GM04504 (cell line): ENCODE measurements at places on chromosomes 2 and 18.

- no peak for DNase-seq
These were observed 6.8 kb downstream of the THUMPD2 start for GRCh38 chr2:39772086-39772811.

- DNase-seq, result no peak
These were observed 32.8 kb downstream of the FAM178B start for GRCh38 chr2:96953611-96953978.

GRCh38 chr18:73286584-73286983 is 418.8 kb upstream of the NETO1 start:
- DNase-seq, result no peak

- no peak for DNase-seq
These were observed 54.4 kb downstream of the RPL37A start for GRCh38 chr2:216553093-216553478.

DNA sequence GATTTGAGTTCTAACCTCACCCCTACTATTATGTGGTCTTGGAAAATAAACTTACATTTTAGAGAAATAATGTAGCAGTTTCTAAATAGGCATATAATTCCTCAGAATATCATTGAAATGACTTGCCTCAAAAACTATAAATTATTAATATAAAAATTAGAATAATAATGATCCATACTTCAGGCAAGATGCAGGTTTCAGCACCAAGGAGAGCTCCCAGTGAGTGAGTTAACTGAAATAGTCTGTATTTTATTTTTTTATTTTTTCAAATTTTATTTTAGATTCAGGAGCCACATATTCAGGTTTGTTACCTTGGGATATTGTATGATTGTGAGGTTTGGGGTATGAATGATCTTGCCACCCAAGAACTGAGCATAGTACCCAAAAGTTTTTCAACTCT is 472.2 kb upstream of the DCC start:
- no peak for DNase-seq

GRCh38 chr2:67242456-67242855 is 154.7 kb upstream of the ETAA1 start:
- no peak for DNase-seq

GRCh38 chr2:239814861-239815601 is 210.1 kb downstream of the NDUFA10 start:
- DNase-seq, result no peak

DNA sequence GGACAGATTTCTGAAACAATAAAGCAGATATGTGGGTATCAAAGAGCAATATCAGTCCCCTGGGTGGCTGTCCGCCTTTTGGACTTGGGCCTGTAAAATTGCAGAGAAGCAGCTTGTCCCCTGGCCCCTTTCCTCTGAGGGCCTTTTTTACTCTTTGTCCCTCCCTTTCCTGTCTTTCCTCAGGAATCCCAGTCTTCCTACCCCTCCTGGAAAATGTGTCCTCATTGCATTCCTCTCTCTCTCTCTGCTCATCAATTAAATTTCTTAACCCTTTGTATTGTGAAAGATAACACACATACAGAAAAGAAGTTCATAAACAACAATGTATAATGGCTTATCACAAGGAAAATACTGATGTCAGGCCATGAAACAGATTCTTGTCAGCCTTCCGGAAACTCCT is 3.0 kb upstream of the GRB14 start:
- DNase-seq, result no peak

DNA sequence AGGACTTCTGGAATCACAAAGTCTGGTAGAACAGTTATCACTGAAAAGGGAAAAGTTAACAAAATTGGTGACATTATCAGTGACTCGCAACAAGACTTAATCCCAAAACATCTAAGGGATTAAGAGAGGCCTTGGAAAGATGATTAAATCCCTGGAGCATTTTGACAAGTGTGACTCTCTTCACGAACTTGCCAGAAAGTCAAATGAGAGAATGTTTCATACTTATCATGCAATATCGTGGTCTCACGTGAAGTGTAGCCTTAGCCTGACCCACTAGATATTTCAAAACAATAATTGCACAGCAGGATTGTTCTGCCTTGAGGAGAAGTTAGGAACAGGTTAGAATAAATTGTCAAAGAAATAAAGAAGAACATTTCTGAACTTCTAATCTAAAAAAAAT is 104.5 kb downstream of the COL6A3 start:
- peak; percentile 70 for DNase-seq

- DNase-seq, result no peak
These were observed 70.6 kb upstream of the GLS start for GRCh38 chr2:190809876-190810525.

DNA sequence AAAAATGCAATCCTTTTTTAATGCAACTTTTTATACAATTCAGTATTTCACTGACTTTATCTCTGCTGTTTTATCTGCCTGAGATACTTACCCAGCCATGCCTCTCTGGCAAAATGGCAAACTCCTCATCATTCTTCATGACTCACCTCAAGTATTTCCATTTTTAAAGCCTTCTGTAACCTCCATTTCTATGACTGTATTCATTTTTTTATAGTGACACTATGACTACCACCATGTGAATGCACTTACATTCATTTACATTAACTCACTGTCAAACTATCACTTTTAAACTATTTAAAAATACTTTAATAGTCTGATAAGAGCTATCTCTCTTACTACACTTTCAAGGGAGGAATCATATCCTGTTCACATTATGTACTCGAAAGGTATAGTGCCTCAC is 99.4 kb upstream of the SCN7A start:
- DNase-seq, result no peak

- no peak for DNase-seq
These were observed 1097.9 kb upstream of the CNTNAP5 start for GRCh38 chr2:122927197-122927596.

GRCh38 chr18:8124232-8125146 is 484.7 kb upstream of the RAB12 start:
- DNase-seq, result no peak

GRCh38 chr2:239927424-239927981 is 97.6 kb downstream of the NDUFA10 start:
- DNase-seq, result peak; percentile 71

GRCh38 chr2:152418688-152419087 is 83.7 kb downstream of the FMNL2 start:
- DNase-seq, result no peak

DNA sequence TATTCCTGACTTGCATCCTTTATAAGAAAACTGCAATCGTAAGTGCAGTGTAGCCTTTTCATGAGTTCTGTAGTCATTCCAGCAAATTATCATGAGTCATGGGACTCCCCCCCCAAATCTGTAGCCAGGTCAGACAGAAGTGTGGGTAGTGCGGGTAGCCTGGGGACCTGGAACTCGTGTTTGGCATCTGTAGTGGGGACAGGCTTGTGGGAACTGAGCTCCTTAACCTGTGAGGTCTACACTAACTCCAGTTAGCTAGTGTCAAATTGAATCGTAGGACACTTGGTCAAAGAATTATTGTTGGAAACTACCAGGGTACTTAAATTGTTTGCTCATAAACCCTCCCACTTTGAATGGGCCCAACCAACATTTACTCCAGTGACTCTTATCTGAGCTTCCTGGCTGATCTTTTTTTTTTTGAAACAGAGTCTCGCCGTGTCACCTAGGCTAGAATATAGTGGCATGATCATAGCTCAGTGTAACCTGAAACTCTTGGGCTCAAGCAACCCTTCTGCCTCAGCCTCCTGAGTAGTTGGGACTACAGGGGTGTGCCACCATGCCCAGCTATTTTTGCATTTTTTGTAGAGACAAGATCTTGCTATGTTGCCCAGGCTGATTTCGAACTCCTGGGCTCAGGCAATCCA is 12.4 kb downstream of the PFN4 start:
- DNase-seq, result no peak

GRCh38 chr2:33321236-33321771 is 155.1 kb upstream of the RASGRP3 start:
- DNase-seq, result peak; percentile 68

DNA sequence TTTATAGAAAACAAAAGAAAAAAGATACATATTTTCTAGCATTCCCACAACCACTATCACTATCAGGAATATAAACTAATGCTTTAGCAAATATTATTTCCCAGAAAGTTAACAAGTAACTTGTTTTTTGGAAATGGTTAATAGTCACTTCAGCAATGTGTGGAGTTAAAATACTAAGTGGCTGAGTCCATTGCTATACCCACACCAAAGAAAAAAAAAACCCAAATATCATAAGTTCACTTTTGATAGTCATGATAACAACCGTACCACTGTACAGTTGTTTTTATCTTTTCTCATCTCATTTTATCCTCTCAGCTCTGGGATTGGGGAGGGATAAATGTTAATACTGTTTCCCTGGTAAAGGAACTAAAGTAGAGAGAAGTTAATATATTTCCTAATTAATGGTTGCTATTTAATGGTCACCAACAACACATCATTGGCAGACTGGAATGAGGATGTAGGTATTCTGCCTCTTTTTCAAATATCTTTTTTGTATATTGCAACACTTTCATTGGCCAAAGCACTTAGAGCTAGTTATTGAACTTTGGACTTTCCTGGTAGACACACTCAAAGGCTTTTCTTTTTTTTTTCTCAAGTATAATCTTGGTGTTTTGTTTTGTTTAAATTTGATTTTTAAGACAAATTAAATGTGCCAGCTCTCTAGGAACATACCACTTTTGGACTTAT is 18.4 kb upstream of the KANSL1L start:
- DNase-seq, result no peak

- DNase-seq, result no peak
These were observed 630.9 kb upstream of the FAM98A start for GRCh38 chr2:34229998-34230397.

GRCh38 chr2:202750763-202751427 is 116.1 kb downstream of the FAM117B start:
- no peak for DNase-seq

- DNase-seq, result no peak
These were observed 105.4 kb downstream of the QPCT start for GRCh38 chr2:37449761-37450296.

DNA sequence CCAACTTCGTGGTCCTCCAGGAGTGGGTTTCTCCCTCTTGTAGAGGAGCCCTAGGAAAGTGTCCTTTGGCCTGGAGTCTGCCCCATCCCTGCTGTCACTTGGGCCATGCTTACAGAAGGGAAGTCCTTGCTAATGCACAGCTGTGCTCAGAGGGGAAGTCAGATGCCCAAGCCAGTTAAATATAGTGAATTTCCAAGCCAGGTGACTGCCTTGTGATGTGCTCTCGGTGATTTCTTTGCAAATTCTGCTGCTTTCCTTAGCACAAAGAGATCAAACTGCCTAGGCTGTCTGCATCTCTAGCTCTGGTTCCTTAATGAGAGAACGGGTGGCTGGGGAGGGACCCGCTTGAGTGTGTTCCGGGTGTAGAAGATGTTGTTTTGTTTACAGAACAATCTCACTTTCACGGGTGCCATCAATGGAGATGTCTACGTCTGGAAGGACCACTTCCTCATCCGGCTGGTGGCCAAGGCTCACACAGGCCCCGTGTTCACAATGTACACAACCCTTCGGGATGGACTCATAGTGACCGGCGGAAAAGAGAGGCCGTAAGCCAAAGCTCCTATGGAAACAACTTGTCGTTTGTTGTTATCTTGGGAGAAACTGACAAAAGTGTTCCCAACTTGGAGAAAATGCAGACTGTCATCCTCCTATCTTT is 91.4 kb downstream of the RTN4 start:
- DNase-seq, result no peak

- DNase-seq, result no peak
These were observed 10.4 kb downstream of the NCAPH start for GRCh38 chr2:96345868-96346462.

DNA sequence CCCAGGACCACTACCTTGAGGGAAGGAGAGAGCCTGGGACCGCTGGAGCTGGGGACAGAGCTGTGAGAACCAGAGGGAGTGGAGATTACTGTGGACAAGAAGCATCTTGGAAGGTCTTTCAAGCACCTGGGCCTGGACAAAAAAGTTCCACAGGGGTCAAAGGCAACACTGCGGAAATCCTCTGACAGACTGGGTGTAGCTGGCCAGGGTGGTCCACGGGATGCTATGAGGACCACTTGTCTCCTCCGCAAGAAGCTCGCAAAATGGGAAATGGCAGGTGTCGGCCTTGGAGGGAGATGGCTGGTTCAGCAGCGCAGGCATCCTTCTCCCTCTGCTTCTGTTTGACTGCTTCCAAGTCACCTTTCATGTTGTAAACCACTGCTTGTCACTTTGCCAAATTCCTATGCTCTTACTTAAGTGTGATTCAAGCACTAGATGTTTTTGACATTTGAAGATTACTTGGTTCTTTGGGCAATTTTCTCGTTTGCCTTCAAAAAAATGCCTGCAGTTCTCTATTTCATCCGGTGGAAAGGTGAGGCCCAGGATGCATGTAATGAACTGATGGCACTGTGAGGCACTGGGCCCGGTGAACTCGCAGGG is 27.7 kb downstream of the KLHL29 start:
- no peak for DNase-seq

DNA sequence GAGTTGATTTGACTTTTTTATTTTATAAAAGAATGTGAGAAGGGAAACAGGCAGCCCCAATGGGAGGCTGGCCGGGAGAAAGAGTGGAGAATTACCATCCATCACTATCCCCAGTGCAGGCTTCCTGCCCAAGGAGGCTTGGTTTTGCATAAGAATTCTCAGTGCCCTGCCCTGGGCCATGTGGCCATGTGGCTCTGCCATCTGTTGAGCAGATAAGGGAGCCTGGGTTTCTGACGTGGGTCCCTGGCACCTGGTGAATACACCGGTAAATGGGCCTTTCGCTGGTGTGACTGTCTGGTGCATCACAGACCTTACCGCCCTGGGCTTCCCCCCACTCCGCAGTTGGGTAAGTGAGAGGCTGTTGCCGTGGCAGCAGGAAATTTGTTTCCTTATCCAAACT is 54.5 kb upstream of the TMEM163 start:
- DNase-seq, result no peak

DNA sequence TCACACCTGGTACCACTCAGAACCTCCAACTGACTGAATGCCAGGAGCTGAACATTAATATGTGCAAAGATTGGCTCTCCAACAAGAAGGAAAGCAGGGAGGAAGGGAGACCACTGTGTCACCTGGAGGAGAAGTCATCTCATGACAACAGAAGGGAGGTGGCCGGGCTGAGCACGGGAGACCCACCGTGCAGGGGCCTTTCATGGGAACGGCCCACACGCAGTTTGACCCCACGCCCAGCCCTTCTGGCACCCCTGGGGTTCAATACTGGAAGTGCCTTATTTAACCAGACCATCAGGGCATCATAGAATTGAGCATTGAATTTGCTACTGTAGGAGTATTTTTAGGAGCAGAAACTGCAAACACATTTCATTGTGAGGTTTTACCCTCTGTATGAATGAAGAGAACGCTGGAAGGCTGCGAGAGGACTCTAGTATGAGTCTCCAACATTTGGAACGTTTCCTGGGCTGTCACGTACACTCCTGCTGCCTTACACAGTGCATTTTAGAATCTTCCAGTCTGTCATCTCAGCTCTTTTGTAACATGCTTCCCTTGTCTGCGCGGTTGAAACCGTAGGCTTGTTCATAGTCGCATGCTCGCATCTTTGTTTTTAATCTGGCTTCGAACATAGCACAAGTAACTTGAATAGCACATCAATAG is 132.1 kb downstream of the NFATC1 start:
- no peak for DNase-seq
